COLO829 (cell line): ENCODE measurements at places on chromosomes 4 and X.

DNA sequence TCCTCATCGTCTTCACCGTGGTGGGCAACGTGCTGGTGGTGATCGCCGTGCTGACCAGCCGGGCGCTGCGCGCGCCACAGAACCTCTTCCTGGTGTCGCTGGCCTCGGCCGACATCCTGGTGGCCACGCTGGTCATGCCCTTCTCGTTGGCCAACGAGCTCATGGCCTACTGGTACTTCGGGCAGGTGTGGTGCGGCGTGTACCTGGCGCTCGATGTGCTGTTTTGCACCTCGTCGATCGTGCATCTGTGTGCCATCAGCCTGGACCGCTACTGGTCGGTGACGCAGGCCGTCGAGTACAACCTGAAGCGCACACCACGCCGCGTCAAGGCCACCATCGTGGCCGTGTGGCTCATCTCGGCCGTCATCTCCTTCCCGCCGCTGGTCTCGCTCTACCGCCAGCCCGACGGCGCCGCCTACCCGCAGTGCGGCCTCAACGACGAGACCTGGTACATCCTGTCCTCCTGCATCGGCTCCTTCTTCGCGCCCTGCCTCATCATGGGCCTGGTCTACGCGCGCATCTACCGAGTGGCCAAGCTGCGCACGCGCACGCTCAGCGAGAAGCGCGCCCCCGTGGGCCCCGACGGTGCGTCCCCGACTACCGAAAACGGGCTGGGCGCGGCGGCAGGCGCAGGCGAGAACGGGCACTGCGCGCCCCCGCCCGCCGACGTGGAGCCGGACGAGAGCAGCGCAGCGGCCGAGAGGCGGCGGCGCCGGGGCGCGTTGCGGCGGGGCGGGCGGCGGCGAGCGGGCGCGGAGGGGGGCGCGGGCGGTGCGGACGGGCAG is 792 bp downstream of the ADRA2C start:
- no peak for DNase-seq

- DNase-seq: no peak
Measured at GRCh38 chr4:24645765-24646550, 61.6 kb upstream of the DHX15 start.

- no peak for DNase-seq
Measured at GRCh38 chr4:90030953-90031352, 96.2 kb upstream of the CCSER1 start.

DNA sequence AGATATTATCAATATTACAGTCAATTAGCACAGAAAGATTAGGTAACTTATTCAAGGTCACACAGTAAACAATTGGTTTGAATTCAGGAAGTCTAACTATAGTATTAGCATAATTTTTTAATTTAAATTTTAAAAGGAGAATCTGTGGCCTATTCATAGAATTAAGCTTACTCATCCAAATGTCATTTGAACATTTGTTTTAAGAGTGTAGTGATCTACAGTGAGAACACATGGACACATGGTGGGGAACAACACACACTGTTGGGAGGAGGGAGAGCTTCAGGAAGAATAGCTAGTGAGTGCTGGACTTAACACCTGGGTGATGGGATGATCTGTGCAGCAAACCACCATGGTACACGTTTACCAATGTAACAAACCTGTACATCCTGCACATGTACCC is 48.3 kb downstream of the MEPE start:
- no peak for DNase-seq

- DNase-seq: peak; percentile 51
Measured at GRCh38 chr4:147846318-147847155, 114.6 kb downstream of the ARHGAP10 start.

GRCh38 chrX:154327038-154327820 is 31.6 kb downstream of the TKTL1 start:
- DNase-seq: no peak

DNA sequence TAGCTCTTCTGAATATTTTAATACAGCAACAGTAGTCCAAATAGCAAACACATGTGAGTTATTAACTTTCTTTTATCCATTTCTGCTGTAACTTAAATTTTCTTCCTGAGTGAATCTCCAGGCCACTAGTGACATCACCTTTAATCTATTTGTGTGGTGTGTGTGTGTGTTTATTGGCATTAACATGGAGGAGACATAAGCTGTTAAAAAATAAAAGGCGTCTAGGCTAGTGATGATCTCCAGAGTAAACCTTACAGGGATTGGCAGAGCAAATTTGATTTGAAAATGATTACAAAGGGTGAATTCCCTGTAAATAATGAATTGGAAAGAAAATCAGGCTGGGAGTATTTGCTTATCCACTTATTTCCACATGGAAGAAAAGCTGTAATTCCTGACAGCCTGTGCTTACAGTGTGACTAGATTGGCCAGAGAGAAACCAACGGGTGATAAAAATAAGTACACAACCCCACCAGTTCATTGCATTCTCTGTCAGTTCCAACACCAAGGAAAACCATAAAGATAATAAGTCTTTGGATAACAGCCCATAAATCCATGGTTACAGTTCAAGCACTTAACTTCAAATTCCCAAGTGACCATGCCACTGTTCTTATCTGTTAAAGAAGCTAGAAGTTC is 186.1 kb downstream of the ENOX2 start:
- no peak for DNase-seq

DNA sequence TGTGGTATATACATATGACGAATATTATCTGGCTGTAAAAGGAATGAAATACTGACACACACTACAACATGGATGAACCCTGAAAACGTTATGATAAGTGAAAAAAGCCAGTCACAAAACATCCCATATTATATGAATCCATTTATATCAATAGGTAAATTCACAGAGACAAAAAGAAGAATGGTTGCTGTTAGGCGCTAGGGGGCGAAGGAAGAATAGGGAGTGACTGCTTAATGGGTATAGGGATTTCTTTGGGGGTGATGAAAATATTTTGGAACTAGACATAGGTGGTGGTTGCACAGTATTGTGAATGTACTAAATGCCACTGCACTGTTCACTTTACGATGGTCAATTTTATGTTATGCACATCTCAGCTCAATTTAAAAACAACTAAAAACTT is 96.4 kb upstream of the EGFL6 start:
- no peak for DNase-seq

DNA sequence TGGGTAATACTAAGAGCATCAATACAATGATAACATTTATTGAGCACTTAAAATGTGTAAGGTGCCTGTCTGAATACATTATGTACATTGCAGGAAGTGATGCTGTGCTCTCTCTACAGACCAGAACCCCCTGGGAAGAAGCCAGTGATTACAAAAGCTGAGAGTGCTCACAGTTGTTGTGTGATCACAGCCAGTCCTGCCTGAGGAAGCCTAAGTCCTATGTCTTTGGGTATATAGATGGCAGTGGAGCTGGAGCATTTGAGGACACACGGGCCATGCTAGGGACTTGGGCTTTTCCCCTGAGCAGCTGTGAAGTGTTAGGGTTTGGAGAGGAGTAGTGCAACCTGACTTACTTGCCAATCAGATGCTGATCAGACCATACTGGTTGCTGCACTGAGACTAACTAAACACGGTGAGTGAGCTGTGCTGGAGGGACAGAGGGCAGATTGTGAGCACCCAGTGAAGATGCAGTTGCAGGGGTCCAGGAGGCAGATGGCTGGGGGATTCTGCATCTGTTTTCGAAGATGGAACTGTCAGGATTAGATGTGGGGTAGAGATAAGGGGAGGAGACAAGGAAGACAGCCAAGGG is 60.8 kb upstream of the TBC1D14 start:
- no peak for DNase-seq
